Bronchus fibroblast of lung (primary cell): ENCODE measurements at places on chromosomes 6 and 20. TPM values are rescaled to one million over a fixed set of nuclear protein-coding genes. Genes with fewer than 3 reads are reported as not detected.

The HSPA12B gene
- 0.45 and 0.50 TPM in 2 replicates for total RNA-seq

The SIRPA gene
- 14.1 and 16.9 TPM in 2 replicates for total RNA-seq

The RPS10 gene
- total RNA-seq = 4,034 and 4,340 TPM in 2 replicates

The ADTRP gene
- 0.17 TPM in 1 of 2 replicates, not detected in the other for total RNA-seq

The CST5 gene
- total RNA-seq = not detected in 2 replicates

The VWA7 gene
- total RNA-seq = 0.45 and 0.67 TPM in 2 replicates

The ACTL10 gene
- total RNA-seq = 2.0 and 2.1 TPM in 2 replicates

The MEP1A gene
- not detected in 2 replicates for total RNA-seq

The SMPDL3A gene
- total RNA-seq = 4.2 and 5.0 TPM in 2 replicates

The BHLHE23 gene
- total RNA-seq = not detected in 2 replicates

The BCAS4 gene
- 23.7 and 27.9 TPM in 2 replicates for total RNA-seq

The TFAP2A gene
- not detected in 2 replicates for total RNA-seq

The C6orf163 gene
- total RNA-seq = 0.34 and 0.74 TPM in 2 replicates

The SCUBE3 gene
- total RNA-seq = 0.17 and 0.30 TPM in 2 replicates

The ACSS2 gene
- 108 and 116 TPM in 2 replicates for total RNA-seq

The NMBR gene
- total RNA-seq = 0.15 TPM in 1 of 2 replicates, not detected in the other

The NKX2-4 gene
- total RNA-seq = not detected in 2 replicates

The CRISP3 gene
- not detected in 2 replicates for total RNA-seq

The VSTM2L gene
- total RNA-seq = 1.5 and 3.0 TPM in 2 replicates

The CCN6 gene
- total RNA-seq = under 0.01 TPM in 1 of 2 replicates, not detected in the other

The TINAG gene
- not detected in 2 replicates for total RNA-seq

The ELOVL2 gene
- under 0.01 and 0.17 TPM in 2 replicates for total RNA-seq

The GRM1 gene
- not detected in 2 replicates for total RNA-seq

The SNAI1 gene
- 1.6 and 2.5 TPM in 2 replicates for total RNA-seq

The ADAM33 gene
- total RNA-seq = 14.7 and 15.3 TPM in 2 replicates

The LY6G6D gene
- total RNA-seq = not detected in 2 replicates

The PLG gene
- total RNA-seq = not detected in 2 replicates

The HUS1B gene
- 0.17 TPM in 1 of 2 replicates, not detected in the other for total RNA-seq

The TFAP2C gene
- total RNA-seq = not detected in 2 replicates

The LGSN gene
- not detected in 2 replicates for total RNA-seq

The CENPW gene
- total RNA-seq = 18.7 and 23.5 TPM in 2 replicates

The GINS1 gene
- total RNA-seq = 18.4 and 19.5 TPM in 2 replicates

The YWHAB gene
- 91.9 and 99.2 TPM in 2 replicates for total RNA-seq

The CTCFL gene
- total RNA-seq = not detected in 2 replicates

The GCM1 gene
- not detected in 2 replicates for total RNA-seq

The OLIG3 gene
- total RNA-seq = not detected in 2 replicates

The GFRA4 gene
- total RNA-seq = not detected in 2 replicates

The DEFB124 gene
- not detected in 2 replicates for total RNA-seq

The PRDM13 gene
- under 0.01 TPM in 1 of 2 replicates, not detected in the other for total RNA-seq

The LRRN4 gene
- 0.15 TPM in 1 of 2 replicates, not detected in the other for total RNA-seq

The C6orf58 gene
- total RNA-seq = not detected in 2 replicates

The GATA5 gene
- not detected in 2 replicates for total RNA-seq

The C6orf15 gene
- total RNA-seq = not detected in 2 replicates

The NR2E1 gene
- not detected in 2 replicates for total RNA-seq

The PPP1R3G gene
- 0.50 and 0.59 TPM in 2 replicates for total RNA-seq

The C20orf141 gene
- total RNA-seq = not detected in 2 replicates

The SLC22A1 gene
- total RNA-seq = under 0.01 TPM in 1 of 2 replicates, not detected in the other

The FAM83C gene
- under 0.01 TPM in 1 of 2 replicates, not detected in the other for total RNA-seq

The SRMS gene
- not detected in 2 replicates for total RNA-seq

The MRPS18B gene
- total RNA-seq = 65.1 and 70.5 TPM in 2 replicates

The WDR27 gene
- total RNA-seq = 8.8 and 12.4 TPM in 2 replicates

The GPR63 gene
- total RNA-seq = 0.74 and 1.0 TPM in 2 replicates

The TTLL9 gene
- total RNA-seq = not detected in 2 replicates

The F13A1 gene
- total RNA-seq = not detected in 2 replicates

The FAM209B gene
- total RNA-seq = not detected in 2 replicates

The OR12D3 gene
- not detected in 2 replicates for total RNA-seq

The SYNDIG1 gene
- not detected in 2 replicates for total RNA-seq

The ROS1 gene
- under 0.01 and 0.17 TPM in 2 replicates for total RNA-seq

The SLC52A3 gene
- total RNA-seq = not detected in 2 replicates
